ENCODE measurements at places on chromosomes 11 and 22.

DNA sequence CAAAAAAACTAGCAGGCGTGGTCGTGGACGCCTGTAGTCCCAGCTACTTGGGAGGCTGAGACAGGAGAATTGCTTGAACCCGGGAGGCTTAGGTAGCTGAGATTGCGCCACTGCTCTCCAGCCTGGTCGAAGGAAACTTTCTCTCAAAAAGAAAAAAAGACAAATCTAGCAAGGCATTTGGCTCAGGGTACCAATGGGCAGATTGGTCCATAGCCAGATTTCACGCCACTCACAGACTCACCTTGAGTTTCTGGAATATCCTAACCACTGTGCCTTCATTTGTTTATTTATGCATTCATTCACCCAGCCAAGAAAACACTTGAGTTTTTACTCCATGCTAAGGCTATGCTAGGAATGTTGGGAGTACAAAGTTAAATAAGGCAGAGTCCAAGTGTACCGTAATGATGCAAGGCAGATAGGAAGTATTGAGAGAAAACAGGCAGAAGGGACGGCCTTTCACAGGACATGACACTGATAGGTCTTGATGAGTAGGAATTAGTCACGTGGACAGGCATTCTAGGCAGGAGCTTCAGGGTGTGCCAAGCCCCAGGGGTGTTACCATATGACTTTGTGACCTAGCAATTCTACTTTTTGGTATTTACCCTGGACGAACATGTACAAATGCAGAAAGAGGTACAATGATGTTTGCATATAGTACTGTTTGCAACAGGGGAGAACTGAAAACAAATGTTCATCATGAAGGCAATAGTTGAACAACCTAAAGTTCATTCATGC, 3.0 kb upstream of the PACSIN3 start:
- no peak for DNase-seq

DNA sequence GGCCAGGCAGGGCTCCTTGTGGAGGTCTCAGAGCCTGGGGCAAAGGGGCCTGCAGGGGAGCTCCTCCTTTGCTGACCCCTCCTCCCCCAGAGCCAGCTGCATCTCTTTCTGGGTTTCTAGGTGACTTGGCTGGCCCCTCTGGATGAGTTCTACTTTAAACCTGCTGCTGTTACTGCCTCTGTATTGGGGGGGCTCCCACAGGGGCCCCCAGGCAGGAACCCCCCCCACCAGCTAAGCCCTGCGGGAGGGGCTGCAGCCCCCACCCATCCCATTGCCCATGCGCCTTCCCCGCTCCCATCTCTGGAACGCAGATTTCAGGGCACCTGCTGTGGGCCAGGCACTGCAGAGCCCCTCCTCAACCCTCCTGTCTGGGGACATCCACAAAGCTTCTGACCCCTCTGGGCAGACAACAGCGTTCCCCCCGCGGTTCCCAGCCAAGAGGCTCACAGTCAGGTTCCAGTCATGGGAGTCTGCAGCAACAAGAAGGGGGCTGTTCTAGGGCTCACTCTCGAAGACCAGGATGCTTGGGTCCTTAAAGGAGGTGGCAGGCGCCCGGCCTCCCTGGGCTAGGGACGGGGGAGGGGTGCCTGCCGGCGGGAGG, 815 bp upstream of the PLCB3 start:
- DNase-seq: no peak

DNA sequence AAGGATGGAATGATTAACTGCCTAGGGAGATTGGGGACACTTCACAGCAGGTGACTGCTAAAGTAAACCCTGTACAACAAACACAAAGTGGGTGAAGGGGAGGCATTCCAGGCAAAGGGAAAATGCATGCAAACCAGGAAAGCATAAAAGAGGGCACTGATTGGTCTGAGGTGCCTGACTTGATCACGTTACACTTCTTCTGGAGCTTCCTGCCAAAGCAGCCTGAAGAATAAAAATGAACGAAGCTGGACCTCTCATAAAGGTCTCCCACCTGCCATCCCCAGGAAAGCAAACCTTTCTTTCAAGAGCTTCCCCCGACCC, 46.7 kb upstream of the SCUBE2 start:
- DNase-seq: no peak

- DNase-seq: no peak
Measured at GRCh38 chr11:119615003-119615881, 113.8 kb downstream of the NECTIN1 start.

DNA sequence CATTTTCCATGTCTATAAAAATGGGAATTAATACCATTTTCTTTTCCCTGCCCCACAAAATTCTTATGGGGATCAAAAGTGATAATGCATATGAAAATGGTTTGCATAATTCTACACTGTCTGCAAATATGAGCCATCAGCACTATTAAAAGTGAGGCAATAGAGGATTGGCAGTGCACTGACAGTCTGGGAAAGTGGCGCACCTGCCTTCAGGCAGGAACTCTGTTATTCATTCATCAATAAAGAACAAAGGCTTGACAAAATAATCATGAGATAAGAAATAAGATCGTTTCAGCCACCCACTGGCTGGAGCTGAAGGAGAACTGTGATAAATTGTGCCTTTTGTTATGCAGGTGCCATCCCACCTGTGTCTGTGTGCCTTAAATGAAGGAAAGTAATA, 49.5 kb downstream of the ARFGAP2 start:
- DNase-seq: no peak

DNA sequence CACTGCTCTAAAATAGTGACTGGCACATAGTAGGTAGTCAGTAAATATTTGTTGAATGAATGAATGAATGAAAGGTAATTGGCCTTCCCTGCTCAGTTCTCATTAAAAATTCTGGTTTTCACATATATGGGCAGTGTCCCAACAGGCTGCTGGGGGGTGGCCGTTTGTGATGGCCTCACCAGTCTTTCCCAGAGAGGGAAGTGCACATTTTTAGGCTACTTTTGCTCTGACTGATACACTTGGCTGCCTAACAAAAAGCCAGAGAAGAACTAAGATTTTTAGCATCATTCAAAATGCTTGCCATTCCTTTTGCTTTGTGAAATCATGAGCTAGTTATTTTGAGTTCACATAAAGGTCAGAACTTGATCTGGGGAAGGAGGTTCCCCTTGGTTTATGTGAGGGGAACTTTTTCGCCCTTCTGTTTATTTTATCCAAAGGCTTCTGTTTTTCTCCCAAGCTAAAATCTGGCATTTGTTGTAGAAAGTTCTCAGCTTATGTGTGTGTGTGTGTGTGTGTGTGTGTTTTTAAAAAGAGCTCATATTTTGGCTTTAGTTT, 83.1 kb downstream of the PTPRJ start:
- no peak for DNase-seq

DNA sequence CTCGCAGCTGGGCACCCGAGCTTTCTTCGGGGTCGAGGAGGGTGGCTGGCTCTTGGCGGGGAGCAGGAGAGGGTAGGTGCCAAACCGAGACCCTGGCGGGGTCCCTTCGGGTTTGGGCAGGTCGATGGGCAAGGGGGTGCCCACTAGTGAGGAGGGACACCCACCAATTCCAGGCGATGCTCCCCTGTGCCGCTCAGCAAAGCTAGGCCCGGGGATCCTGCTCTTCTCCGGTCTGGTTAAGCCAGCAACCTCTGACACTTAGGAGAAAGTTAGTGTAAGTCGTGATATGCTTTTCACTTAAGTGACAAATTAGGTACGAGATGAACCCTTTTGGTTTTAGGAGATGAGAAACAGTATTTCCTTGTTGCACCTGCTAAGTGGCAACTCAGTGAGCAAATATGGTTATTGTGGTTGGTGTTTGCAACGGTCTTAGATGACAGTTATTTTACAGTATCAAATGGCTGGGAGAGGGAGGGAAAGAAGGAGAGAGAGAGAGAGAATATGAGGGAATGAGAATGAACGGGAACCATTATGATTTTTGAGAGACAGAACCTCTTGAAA, 565 bp downstream of the NUCB2 start:
- no peak for DNase-seq

Measured in stimulated activated CD8-positive, alpha-beta memory T cell treated with anti-CD3 and anti-CD28 coated beads, Interleukin-15, amount 100 ng/mL, for 48 hours (primary cell).